ENCODE measurements at places on chromosomes 5 and 9.

GRCh38 chr5:131974622-131974955 is 29.1 kb upstream of the MEIKIN start:
- no peak for DNase-seq

GRCh38 chr5:113133211-113133975 is 156.8 kb downstream of the DCP2 start:
- DNase-seq: no peak

DNA sequence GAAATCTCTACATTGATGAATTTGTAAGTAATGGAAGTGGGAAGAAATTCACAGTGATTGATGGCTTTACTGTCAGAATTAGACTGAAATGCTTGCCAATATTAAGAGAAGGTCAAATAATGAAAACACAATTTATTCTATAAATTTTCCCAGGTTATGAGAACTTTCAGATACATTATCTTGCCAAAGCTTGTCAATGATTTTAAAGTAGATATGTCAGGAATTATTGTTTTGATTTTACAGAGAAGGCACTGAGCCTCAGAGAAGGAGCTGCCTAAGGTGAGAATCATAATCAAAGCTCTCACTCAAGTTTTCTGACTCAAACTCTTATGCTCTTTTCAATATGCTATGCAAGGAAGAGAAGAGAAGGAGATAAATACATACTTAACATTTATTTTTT is 564.0 kb upstream of the RGMB start:
- DNase-seq: no peak

- DNase-seq: no peak
These were observed 432.7 kb upstream of the KLF4 start for GRCh38 chr9:107922260-107922659.

- no peak for DNase-seq
These were observed 78.6 kb upstream of the KLF9 start for GRCh38 chr9:70493029-70493428.

GRCh38 chr9:126475933-126476555 is 137.7 kb upstream of the LMX1B start:
- DNase-seq: no peak

DNA sequence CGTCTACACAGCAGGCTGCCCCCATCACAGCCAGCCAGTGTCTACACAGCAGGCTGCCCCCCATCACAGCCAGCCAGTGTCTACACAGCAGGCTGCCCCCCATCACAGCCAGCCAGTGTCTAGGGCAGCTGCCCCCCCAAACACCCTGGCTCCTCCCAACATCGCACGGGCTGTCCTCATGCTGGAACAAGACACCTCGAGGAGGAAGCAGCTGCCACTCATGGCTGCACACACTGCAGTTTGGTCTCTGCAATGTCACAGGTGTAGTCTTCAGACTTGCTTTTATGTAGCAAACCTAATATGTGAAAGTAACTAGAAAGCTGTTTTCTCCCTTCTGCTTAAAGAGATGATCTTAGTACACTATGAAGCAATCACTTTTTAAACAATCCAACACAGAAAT is 9.7 kb downstream of the LRRC14B start:
- DNase-seq: no peak

DNA sequence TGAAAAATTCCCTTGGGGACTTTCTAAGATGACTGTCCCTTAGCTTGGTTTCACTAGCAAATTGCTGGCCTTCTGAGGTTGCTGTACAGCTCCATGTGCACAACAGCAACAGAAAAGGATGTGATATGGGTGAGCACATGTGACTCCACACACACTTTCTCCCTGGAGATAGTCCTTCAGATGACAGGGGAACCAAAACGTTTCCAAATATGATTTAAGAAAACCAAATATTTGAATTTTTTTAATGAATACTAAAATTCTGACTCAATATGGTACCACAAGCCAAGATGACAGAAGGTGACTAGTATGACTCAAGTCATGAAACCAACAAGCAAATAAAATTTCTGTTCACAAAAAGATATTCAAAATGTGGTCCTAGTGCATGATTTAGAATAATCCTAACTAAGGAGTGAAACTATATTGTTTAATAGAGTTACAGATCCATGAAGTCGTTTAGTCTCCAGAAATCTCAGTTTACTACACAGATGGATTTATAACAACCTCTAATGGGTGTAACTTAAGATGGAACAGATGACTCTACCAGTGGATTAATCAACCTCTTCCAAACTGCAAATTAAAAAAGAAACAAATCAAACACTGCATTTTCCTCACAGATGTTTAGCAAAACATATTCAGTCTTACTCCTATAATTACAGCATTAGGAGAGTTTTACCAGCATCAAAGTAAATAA is 144.8 kb upstream of the PIK3R1 start:
- DNase-seq: peak; percentile 30

GRCh38 chr9:33040792-33041431 is 15.8 kb downstream of the DNAJA1 start:
- no peak for DNase-seq

- no peak for DNase-seq
These were observed 6.8 kb downstream of the NR2F1 start for GRCh38 chr5:93589829-93590215.

DNA sequence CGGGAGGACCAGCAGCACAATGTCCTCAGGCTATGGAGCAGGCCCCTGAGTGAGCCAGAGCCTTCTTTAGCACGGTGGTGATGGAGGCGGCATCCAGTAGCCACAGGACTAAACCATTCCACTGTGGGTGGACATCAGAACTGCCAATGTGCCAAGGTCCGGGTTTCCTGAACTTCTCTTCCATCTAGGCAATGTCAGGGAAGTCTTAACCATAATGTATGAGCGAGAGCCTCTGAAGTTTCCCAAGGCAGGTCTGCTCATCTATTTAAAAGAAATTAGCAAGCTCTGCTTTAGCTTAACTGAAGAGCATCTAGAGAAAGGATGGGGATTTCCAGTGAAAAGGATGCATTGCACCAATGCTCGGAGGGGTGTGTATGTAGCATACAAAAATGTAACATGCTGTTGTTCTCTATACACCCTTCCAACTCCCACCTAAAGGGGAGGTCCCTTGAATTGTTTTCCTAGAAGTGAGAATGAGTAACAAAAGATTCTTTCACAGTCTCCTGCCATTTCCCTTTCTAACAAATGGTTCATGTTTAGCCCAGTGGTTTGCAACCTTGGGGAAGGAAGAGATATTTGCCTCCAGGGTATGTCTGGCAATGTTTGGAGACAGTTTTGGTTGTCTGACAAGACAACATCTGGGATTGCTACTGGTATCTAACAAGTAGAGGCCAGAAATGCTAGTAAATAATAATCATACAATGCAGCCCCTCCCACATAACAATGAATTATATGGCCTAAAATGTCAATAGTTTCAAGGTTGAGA is 6.1 kb upstream of the RXFP3 start:
- peak; percentile 40 for DNase-seq

DNA sequence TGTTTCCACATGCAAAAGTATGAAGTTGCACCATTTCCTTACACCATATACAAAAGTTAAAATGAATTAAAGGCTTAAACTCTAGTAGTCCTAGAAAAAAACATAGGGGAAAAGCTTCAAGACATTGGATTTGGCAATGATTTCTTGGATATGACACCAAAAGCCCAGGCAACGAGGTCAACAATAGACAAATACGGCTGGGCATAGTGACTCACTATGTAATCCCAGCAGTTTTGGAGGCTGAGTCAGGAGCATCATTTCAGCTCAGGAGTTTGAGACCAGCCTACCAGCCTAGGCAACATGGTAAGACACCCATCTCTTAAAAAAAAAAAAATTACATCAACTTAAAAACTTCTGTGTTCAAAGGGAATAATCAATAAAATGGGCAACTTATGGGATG is 30.9 kb upstream of the SREK1 start:
- DNase-seq: no peak

- no peak for DNase-seq
These were observed 28.7 kb downstream of the TAF1L start for GRCh38 chr9:32606811-32607210.

GRCh38 chr5:133384903-133385302 is 227.4 kb downstream of the FSTL4 start:
- DNase-seq: no peak

GRCh38 chr5:115084246-115084793 is 85.4 kb downstream of the TRIM36 start:
- no peak for DNase-seq

GRCh38 chr5:56405116-56405908 is 172.2 kb upstream of the ANKRD55 start:
- no peak for DNase-seq

GRCh38 chr5:72074251-72074650 is 33.0 kb upstream of the MAP1B start:
- no peak for DNase-seq

DNA sequence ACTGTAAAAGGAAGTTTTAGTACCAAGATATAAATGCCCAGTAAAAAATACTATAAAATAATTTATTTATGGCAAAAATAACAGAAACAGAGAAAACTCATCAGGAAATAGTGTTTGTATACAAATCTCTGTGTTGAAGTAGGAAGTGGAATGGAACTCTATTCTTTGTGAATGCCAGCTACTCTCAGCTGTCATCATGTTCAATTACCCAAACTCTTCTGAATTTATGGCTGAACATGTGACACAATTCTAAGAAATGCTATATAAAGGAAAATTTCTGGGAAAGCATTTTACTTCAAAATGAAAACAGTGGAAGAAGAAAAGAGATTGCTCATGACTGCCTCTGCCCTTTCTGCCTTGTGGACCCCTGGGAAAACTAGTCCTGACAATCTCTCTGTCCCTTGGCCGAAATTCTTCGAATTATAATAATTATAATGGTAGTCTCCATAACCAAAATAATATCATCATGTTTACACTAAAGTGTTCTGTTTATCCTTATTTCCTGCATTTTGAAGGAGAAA is 522.3 kb upstream of the ST8SIA4 start:
- DNase-seq: peak; percentile 8

All from AG20443 (cell line).